ENCODE measurements at places on chromosomes 11 and 22.

- DNase-seq, result no peak
Observed at GRCh38 chr11:1668911-1669473, 28.0 kb upstream of the KRTAP5-6 start.

DNA sequence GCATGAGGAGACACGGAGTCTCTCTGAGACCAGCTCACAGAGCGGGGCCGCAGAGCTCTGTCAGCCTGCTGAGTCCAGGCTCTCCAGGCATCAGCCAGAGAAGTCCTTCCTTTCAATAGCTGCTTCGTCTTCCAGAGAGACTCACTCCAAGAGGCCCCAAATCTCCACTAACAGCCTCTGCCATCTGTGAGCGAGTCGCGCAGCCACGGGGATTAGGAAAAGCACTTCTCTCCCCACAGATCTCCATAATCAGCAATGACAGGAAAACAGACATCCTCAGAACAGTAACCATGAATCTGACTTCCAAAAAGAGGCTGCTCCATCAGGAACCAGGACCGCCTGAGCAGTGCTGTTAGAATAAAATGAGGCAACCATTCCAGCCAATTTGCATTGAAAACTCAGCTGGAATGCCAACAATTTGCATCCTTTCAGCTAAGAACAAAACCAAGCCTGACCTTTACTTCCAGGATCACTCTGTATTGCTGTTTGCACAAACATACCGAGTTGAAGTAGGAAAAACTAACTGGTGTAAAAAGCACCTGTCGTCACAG lies 65.4 kb downstream of the SMCO4 start:
- DNase-seq, result no peak

DNA sequence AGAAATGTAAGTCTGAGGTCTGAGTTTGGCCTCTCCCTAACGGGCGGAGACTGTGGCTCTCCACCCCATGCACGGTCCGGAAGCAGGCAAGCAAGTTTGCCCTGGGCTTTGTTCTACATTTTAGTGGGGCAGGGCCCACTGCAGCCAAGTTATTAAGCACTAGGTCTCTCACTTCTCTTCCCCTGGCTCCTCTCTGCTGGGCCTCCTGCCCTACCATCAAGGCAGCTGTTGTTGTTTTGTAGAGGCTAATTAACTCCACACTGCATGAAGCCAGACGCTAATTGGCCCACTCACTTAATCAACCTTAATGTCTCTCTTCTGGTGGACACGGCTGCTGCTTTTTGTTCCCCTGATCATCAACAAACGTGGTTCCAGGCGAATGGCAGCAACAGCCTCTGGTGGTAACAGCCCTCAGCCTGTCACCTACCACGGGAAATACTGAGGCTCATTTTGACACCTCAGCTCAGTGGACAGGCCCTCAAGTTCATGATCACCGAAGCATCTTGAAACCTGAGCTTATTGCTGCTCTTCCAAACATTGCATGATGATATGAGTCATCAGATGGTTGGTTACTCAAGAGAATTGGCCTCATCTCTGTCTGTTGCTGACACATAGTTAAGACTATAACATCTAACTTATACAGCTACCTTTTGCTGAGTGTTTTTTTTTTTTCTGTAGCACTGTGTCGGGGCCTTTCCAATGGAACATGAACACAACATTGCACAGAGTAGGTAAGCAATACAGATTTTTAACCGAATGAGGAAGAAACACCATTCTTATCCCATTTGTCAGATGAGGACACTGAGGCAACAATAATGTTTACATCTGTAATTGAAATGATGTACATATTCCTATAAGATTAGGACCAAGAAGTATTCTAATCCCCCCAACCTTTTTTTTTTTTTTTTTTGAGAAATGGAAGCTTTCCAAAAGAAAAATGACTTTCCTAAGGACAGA lies 20.8 kb upstream of the LMO2 start:
- peak; percentile 17 for DNase-seq

DNA sequence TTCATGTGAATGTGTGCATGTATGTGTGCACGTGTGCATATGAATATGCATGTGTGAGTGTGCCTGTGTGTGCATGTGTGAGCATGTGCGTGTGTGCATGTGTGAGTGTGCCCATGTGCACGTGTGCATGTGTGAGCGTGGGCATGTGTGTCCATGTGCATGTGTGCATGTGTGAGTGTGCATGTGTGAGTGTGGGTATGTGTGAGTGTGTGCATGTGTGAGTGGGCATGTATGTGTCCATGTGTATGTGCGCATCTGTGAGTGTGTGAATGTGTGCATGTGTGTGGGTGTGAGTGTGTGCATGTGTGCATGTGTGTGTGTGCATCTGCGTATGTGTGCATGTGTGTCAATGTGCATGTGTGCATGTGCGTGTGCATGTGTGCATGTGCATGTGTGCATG lies 94.7 kb downstream of the ST3GAL4 start:
- no peak for DNase-seq

- no peak for DNase-seq
Observed at GRCh38 chr11:70546191-70546940, 148.0 kb downstream of the CTTN start.

- DNase-seq, result no peak
Observed at GRCh38 chr11:17697175-17697949, 22.0 kb upstream of the MYOD1 start.

- DNase-seq, result no peak
Observed at GRCh38 chr11:64251016-64251752, at the start of gene PLCB3. Gene PLCB3, plus strand, starts transcription at chr11:64251530. Its CDS starts 120 bp downstream, at chr11:64251650.

GRCh38 chr11:66218846-66219620 lies 49.4 kb upstream of the RAB1B start:
- DNase-seq, result no peak

DNA sequence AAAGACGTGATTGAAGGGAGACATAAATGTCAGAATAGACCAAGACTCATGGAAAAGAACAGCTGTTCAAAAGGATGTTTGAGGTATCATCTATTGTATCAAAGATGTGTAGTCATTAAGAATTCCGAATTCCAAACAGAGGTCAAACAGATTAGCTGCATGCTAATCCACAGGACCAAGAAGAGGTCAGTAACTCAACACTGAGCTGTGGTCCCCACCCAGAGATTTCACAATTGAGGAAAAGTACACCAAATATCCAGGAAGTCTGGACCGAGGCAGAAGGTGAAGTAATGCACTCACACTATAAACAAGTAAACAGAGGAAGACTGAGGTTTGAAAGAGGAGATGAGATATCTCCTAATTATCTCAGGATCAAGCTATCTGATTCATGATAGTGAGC lies 29.6 kb upstream of the OR5P2 start:
- DNase-seq, result no peak

Data from amniotic stem cell (primary cell).